ENCODE measurements at places on chromosomes 1 and 21. TPM values are rescaled to one million over a fixed set of nuclear protein-coding genes. Genes with fewer than 3 reads are reported as not detected.

GRCh38 chr1:183889095-183889494 is 84.2 kb downstream of the RGL1 start:
- no peak for DNase-seq

GRCh38 chr21:23507501-23507900 is 2099.8 kb downstream of the MRPL39 start:
- no peak for DNase-seq

DNA sequence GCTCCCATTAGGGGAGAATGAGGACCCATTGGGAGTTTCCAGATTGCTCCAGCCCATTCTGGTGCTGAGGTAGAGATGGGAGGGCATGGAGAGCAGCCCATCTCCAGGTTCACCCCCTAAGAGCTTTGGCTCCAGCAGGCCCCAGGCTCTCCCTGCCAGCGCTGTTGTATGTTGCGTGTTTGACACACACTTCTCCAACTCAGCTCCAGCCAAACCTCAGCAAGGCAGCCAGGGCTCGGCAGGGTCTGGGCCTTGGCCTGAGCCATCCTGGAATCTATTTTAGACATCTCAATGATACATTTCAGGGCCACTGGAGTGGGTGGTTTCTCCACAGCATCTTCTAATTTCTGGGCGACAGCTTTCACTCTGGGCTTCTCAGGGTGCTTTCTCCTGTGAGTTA is 117.0 kb downstream of the NAV1 start:
- DNase-seq = no peak

GRCh38 chr1:60458111-60458510 is 384.5 kb upstream of the C1orf87 start:
- no peak for DNase-seq

GRCh38 chr1:119341372-119341947 is 27.1 kb upstream of the HAO2 start:
- no peak for DNase-seq

DNA sequence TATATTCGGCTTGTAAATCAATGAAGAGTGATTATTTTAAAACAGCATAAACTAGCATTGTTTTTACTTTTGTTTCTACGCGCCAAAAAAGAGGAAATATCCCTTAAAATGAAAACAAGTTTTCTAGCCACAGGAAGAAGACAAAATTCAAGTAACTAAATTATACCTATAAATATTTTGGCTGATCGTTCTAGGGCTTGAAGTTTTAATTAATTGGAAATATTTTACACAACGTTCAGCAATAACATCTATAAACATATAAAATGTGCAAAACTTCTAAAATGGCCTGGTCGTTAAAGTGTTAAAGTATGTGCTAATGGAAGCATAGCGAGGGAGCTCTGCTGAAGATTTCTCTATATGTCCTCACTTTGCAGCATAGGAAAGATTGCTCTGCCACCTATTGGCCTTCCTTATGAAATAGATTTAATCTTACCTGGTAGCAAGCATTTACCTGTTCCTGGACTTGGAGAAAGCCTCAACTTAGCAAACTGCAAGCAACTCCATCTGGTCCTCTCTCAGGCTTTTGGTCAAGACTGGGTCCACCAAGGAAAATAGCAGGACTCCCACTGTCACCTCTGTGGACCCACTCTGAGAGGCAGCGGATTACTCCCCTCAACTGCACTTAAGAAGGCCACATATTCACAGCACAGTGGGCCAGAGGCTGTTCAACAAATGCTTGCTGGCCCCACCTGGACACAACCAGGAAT is 351.3 kb upstream of the RUNX1 start:
- DNase-seq = no peak

- DNase-seq = no peak
Measured at GRCh38 chr1:46646331-46646730, 21.8 kb downstream of the ATPAF1 start.

Gene C1orf21
- 78.3 TPM for total RNA-seq

Gene FNDC5
- 2.5 TPM for total RNA-seq

DNA sequence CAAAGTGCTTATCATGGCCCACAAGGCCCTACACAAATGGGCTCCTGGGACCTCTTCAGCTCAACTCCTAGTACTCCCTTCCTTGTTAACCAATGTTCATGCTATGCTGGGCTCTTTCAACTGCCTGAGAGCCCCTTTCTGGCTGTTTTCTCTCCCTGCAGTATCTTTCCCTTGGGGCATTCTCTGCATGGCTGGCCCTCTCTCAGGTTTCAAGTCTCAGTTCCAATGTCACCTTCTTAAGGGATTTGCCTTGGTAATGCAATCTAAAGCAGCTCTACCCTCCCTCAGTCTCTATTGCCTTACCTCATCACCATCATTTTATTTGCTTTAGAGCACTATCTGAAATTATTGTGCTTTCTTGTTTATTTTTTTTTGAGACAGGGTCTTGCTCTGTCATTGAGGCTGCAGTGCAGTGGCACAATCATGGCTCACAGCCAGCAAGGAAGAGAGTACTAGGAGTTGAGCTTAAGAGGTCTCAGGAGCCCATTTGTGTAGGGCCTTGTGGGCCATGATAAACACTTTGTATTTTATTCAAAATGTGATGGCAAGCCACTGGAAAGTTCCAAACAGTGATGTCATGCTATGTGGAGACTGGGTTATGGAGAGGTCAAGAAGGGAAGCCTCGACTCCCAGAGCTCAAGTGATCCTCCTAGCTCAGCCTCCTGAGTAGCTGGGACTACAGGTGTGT is 63.4 kb upstream of the SRSF10 start:
- peak; percentile 8 for DNase-seq

DNA sequence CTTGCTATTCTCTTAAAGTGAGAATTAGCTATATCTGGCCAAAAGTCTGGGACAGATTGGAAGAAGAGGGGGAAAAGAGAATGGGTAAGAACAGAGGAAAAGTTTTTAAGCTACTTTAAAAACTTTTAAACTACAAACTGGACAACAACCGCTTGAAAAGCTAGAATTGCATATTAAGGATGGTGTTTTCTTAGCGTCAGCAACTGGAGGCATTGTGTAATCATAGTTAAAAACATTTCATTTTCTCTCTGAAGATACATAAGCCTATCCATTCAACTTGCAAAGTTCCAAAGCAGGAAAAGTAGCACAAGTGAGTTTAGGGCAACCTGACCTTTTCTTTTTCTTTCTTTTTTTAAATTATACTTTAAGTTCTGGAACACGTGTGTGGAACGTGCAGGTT is 10.9 kb downstream of the PBX1 start:
- no peak for DNase-seq

DNA sequence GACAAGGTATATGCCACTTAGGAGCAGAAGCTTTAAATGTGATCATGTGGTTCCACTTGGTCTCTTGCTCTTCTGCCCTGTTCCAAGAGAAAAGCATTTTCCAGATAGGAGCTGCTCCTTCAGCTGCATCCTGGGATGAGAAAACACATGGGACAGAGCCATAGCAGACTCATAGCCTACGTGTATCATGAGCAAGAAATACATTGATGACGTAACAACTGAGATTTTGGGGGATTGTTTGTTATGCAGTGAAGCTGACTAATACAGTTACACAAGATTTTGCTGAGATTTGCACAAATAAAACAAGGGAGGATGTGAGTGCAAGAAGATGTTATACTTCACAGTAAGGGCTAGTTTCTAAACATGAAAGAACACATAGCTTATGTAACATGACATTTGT is 36.0 kb upstream of the IRF2BP2 start:
- no peak for DNase-seq

Gene EDEM3
- 21.4 TPM for total RNA-seq

DNA sequence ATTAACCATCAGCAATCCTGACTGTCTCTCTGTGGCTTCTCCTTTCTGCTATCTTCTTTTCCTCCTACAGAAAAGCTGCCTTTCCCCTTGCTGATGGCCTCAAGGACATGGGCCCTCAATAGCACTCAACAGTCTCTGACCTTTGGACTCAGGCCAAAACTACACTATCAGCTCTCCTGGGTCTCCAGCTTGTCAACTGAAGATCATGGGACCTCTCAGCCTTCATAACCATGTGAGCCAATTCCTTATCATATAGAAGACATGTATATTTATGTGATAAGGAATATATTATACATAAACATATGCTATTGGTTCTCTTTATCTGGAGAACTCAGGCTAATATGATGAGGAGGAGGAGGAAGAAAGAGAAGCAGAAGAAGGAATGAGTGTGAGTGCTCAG is 91.8 kb upstream of the GJB5 start:
- no peak for DNase-seq

Gene UQCRHL
- 0.54 TPM for total RNA-seq

DNA sequence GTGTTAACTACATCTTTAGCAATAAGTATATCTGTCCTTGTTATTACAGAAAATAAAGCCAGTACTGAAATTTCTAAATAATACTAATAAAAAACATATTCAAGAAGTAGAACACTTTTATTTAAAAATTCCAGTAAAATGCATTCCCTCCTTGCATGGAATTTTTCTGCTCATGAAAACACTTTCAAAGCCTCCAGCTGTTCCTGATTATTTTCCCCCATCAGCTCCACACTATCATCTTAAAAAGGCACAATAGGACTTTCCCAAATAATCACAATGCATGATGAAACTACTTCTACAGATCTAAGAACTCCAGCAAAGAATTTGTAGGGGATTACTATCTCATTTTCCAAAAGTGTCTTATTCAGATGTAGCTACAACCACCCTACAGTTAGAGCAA is 162.6 kb upstream of the USP25 start:
- DNase-seq = no peak

Gene PAPPA2
- total RNA-seq = 0.83 TPM

- no peak for DNase-seq
Measured at GRCh38 chr1:8930116-8930515, 15.6 kb upstream of the CA6 start.

Gene OPRD1
- total RNA-seq = 0.83 TPM

Gene TAL1
- total RNA-seq = 2.3 TPM

Gene AKNAD1
- 2.1 TPM for total RNA-seq

- DNase-seq = no peak
Measured at GRCh38 chr1:166090244-166090643, 76.6 kb downstream of the FAM78B start.

Gene JAM2
- 13.0 TPM for total RNA-seq

Gene CHIA
- total RNA-seq = not detected

DNA sequence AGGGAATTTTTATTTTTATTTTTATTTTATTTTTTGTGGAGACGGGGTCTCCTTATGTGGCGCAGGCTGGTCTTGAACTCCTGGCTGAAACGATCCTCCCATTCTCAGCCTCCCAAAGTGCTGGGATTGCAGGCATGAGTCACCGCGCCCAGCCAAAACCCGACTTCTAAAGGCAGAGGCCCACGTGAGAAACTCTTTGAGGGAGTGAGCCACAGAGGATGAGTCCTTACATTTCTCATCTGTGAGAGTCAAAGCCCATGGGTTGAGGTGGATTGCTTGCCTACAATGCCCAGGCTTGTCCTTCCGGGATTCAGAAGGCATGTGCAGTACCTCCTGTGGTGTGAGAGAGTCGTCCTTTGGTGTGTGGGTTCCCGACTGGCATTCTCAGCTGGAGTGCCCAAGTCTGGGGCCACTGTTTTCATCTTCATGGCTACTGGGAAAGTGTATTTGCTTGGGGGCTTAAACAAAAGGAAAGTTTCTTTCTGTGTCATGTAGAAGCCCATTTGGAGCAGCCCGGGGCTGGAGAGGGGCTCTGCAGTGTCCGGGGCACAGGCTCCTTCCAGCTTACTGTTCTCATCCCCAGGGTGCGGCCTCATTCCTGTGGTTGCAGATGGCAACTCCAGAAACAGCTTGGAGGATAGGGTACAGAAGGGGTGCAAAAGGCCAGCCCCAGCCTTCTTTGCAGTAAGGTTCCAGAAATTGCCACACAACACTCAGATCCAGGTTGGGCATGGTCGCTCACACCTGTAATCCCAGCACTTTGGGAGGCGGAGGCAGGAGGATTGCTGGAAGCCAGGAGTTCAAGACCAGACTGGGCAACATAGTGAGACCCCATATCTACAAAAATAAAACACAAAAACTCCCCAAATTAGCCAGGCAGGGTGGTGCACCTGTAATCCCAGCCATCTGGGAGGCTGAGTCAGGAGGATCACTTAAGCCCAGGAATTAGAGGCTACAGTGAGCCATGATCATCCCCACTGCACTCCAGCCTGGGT is 29.4 kb upstream of the CSF3R start:
- peak; percentile 40 for DNase-seq

Gene TMEM61
- total RNA-seq = not detected

Gene LRRC71
- total RNA-seq = not detected

Gene A3GALT2
- not detected for total RNA-seq

DNA sequence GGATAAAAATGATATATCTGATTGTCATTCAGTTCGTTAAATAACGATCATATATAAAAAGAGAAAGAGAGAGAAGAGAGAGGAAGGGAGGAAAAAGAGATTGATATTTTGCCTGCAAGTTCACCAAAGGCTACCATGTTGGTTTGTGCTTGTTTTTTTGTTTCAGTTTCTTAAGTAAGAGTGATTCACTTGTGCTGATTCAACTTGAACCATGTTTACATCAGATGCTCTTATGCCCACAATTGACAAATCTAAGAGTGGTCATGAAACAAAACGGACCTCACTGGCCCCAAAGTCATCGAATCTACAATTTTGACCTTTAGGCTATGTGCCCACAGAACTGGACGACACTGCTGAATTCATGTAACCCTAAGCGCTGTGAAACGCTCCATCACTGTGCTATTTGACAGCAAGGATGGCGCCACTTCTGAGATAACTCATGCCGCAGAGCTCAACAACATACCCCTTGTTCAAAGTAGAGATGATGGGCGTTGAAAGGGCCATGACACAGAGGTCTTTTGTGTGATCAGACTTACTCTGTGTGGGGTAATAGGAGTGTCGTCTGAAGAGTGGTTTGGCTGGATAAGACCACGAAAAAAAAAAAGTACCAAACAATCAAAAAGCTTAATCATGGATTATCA is 481.4 kb downstream of the SETD4 start:
- DNase-seq = no peak

Gene PGLYRP3
- not detected for total RNA-seq

GRCh38 chr1:160130486-160130885 is 14.9 kb downstream of the ATP1A2 start:
- DNase-seq = no peak

DNA sequence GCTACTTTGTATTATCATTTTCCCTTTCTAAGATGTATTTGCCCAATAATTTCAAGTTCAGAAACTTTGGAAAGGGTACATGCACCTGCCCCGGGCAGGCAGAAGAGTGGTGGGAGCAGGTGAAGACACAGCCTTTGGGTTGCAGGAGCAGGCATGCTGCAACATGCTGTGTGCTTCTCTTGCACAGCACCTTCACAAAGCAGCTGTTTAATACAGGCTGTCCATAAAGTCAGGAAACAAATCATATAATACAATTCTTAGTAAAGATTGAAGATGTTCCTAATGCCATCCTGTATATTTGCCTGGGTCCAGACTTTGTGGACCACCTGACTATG is 182.9 kb downstream of the ZNF281 start:
- no peak for DNase-seq

DNA sequence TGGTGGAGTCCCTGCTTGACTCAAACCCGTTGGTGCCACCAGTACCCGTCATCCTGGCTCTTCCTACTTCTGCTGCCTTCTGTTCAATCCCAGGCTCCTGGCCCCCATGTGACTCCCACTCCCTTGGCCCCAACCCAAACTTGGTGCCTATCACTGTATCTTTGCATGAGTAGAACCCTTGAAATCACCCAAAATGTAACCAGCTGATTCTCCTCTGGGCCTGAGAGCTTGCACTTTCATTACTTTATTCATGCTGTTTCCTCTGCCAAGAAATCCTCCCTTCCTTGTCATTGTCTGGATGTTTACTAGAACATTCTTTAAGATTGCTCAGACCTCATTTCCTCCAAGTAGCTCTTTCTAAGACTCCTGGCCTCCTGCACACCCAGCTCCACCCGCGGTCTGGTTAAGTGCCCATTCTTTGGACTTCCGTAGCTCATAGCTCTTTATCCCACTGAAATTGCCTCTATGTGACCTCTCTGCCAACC is 15.7 kb downstream of the PTAFR start:
- DNase-seq = no peak

Data from sigmoid colon (tissue), 7 donors.